ENCODE measurements at places on chromosomes 7 and 10. TPM values are rescaled to one million over a fixed set of nuclear protein-coding genes. Genes with fewer than 3 reads are reported as not detected.

MRLN gene
- 191 TPM for polyA plus RNA-seq

DDX21 gene
- polyA plus RNA-seq, result 45.9 TPM

ARHGAP19 gene
- 15.0 TPM for polyA plus RNA-seq

DNA sequence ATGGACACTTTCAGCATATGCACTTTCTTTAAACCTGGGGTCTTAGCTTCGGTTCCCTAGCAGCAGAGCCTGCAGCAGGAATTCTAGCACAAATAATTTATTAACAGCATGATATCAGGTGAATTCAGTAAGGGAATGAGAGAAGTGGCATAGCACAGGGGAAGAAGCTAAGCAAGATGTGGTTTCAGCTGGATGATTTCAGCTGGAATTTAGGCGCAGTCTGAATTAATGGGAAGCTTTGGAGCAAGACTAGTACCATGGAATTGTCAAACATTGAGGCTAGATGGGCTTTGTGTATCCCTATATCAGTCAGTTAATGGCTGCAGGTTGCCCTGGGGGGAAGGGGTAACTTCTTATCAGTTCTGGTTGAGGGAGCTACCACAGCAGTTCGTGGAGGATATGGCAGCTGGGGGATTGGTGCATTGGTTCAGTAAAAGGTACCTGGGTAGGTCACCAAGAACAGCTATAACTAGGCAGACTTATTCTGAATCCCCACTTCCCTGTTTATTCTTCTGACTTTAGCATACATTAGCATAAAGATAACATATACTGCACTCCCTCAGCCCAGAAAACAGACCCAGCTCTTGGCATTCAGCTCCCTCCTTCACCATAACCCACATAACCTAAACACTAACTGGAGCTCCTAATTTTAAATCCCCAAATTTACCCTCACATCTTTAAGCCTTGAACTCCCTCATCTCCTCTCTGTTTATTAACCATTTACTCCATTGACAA lies 46.8 kb upstream of the NAMPT start:
- DNase-seq, result no peak

DNA sequence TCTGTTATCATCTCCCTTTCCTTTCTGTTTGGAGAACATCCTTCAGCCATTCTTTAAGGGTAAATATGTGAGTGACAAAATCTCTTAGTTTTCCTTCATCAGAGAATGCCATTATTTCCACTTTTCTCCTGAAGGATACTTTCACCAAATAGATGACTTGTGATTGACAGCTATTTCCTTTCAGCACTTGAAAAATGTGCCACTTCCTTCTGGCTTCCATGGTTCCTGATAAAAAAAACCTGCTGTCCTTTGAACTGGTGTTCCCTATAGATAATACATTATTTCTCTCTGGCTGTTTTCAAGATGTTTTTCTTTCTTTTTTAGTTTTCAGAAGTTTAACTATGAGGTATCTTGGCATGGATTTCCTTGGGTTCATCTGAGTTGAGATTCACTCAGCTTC lies 79.7 kb downstream of the TBXAS1 start:
- no peak for DNase-seq

- DNase-seq, result peak; percentile 25
Measured at GRCh38 chr10:88147000-88147798, 283.8 kb downstream of the PTEN start.

- DNase-seq, result no peak
Measured at GRCh38 chr7:130921391-130922180, 187.6 kb upstream of the KLF14 start.

DNA sequence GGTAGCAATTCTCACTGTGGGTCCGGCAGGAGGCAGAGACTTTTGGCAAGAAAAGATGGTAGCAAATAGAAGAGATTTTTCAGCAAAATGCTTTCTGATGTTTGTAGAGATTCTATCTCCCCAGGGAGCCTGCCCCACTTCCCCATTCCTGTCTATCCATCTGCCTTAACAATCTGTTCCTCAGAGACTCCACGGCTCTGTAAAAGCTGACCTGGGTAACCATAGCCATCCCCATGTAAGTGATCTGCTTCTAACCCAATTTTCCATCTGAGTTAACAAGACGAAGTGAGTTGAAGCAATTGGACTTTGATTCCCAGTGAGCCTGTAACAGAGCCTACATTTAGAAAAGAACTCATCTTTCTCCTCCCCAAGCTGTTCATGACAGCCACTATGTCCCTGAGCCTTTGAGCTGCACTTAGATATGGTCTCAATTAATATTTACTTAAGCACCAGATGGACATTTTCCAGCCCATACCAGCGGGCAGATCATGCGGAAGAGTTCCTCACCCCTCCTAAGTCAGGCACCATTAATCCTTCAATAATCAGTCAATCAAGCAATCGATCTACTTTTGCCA lies 896.1 kb downstream of the CCSER2 start:
- no peak for DNase-seq

DNA sequence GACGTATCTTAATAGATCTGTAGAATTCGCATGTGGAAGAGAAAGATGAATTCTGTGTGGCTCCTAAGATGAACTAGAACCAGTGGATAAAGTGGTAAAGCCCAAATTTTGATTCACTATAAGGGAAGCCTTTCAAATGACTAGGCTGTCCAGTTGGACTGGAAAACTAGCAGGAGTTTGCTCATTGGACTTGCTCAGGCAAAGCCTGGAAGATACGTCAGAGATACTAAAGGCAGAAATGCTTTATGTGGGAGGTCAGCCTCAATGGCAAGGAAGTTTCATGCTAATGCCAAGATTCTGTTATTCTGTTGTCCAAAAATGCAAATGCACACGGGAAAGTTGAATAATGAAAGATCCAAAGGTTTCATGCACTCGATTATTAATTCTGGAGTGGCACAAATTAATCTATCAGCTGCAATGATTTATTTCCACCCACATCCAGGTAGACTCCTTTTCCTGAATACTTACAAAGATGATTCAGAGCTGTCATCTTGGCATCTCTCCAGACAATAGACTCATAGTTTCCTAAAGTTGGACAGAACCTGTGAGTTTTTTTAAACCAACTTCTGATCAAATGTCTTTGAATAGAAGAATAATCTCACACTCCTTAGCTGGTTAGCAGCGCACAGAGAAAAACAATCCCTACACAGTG lies 20.5 kb upstream of the PPP1R3C start:
- peak; percentile 37 for DNase-seq

DNA sequence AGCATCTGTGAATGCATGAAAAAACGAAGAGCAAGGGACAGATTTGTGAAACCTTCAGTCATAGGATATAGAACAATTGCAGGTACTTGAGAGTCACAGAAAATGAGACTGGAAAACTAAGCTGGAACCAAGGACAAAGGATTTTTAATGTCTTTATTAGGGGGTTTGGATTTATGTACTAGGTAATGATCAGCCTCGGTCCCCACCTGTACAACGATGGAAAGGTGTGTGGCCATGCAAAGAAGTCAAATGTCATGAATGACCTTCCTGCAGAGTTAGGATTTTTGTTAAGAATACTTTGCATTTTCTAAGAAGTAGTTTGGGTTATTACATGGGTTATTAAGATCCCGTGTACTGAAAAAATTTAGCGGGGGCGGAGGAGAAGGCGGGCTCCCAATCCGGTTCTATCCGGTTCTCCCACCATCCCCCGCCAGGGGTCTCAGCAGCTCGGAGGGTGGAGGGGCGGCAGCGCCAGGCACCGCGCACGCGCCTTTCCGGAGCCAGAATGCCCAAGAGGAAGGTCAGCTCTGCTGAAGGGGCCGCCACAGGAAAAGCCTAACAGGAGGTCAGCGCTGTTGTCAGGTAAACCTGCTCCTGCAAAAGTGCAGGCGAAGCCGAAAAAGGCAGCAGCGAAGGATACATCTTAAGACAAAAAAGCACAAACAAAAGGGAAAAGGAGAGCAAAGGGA lies 327.5 kb upstream of the PLXDC2 start:
- DNase-seq, result peak; percentile 52

- DNase-seq, result no peak
Measured at GRCh38 chr7:151381098-151381347, 28.8 kb downstream of the WDR86 start.

GRCh38 chr7:136709876-136710275 lies 158.6 kb upstream of the CHRM2 start:
- DNase-seq, result no peak

GRCh38 chr7:84697506-84697905 lies 489.4 kb downstream of the SEMA3D start:
- DNase-seq, result no peak

DNA sequence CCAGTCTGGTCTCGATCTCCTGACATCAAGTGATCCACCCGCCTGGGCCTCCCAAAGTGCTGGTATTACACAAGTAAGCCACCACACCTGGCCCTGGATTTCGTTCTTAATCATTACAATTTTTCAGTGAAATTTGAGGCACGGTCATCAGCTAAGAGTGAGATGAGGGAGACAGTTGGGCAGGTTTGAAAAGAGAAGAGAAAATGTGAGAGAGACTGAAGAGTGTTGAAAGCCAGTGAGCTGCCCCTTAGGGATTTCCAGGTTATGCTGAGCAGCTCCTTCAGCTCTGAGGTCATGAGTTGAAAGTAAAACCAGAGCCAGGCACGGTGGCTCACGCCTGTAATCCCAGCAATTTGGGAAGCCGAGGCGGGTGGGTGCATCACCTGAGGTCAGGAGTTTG lies 5.9 kb upstream of the UPF2 start:
- DNase-seq, result no peak

DNA sequence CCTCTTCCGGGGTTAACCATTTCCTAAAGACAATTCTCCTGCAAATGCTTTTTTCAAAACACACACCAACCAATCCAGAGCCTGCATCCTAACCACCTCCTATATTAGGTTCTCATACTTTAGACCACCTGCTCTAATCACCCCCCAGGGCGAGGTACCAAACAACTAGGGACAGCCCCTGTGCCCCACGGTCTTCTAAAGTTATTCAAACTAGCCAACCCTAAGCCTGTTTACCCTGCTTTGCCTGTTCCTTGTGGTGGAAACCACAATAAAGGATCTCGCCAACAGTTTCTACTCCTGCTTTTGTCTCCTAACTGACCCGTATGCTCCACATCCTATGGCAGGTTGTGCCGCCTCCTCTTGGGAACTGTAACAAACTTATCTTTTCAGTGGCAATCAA lies 21.1 kb downstream of the SP4 start:
- no peak for DNase-seq

DNA sequence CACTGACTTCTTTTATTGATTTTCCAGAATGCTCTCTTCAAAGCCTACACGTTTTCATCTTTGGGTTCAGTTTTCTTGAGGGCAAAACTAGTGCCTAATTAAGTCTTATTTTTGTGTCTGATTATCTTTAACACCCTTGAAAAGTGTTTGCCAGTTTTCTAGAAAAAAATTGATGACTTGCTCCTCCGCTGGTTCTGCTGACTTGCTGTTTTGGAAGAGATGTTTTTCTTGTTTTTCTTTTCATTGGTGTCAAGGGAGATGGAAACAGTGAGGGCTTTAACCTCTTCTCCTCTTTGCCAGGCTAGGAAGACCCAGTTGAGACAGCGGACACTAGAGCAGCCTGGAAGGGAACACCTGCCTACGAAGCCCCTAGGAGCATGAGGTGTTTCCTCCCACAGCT lies 123.7 kb upstream of the EEPD1 start:
- DNase-seq, result no peak

GRCh38 chr7:124072603-124073309 lies 39.9 kb upstream of the TMEM229A start:
- DNase-seq, result no peak

GRCh38 chr7:25262586-25262985 lies 34.3 kb upstream of the NPVF start:
- no peak for DNase-seq

DNA sequence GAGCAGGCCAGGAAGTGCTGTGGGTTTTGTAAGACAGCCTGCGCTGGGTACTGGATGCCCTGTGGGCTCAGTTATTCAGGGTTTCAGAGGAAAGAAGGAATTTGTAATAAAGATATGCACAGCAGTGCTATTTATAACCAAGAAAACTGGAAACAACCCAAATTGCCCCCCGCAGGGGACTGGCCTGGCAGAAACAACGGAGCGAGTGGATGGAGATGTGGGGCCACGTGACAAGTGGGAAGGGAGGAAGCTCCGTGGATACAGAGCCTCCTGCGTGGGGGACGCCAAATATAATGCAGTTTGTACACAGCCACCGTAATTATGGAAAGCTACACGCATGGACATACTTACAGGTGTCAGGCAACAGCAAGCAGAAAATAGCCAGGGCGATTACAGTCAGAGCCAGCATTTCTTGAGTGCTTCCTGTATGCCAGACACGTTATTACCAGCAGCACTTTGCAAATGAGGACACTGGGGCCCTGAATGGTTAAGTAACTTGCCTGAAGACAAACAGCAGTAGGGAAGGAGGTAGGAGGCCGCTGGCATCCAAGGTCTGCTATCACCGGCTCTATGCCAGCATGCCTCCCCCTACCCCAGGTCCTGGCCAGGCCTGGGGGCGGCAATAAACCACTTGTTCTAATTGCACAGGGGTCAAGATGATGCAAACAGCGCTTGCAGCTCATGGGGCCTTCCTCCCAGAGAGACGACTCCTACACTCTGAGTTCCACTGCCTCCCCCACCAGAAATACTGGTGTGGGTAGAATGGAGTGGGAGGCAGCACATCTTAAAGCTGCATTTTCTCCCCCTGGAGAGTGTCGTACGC lies 8.7 kb upstream of the CAMK2B start:
- no peak for DNase-seq

- DNase-seq, result no peak
Measured at GRCh38 chr10:130427216-130427722, 291.1 kb downstream of the GLRX3 start.

DNA sequence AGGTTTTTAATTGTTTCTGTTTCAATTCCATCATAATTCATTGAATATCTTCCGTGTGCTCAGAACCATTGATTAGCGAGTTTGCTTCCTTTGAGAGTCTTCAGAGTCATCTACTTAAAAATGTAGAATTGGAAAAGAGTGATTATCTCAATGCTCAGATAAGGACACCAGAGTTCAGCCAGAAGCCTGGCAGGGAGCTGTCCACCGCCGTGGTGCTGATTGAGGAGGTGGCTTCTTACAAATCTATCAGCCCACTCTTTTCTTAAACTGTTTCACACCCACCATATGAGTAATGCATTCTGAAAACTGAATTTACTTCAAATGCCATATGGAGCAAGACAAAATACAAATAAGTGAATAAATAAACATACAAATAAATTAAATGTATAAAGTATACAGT lies 79.3 kb downstream of the INSYN2A start:
- peak; percentile 63 for DNase-seq

- no peak for DNase-seq
Measured at GRCh38 chr7:66869660-66870450, 51.2 kb upstream of the TMEM248 start.

DNA sequence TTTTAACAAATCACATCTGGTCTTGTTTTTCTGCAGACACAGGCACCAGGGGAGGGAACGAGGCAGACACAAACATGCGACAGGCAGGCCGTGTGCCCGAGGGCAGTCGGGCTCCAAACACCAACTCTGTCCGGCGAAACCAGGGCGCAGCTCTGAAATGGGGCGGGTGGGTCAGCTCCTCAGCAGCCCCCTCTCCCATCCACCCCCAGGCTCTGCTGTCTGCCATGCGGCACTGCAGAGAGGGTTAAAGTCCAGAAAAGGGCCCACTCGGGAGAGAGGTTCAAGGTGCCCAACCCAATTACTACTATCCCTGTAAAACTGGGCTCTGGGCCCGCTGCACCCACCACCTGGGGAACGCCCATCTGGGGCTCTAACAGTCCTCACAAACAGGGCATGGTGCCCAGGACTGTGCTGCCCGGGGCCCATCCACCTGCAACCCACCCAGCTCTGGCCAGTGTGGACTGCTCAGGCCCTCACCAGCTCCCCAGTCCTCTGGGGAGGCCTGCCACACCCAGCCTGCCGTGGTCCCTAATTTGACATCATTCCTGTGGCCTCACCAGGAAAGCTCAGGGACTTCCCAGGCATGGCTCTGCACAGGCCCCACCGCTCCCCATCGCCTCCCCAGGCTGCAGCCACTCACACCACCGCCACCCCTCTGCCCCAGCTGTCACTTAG lies 18.7 kb downstream of the YKT6 start:
- no peak for DNase-seq
